ENCODE measurements at places on chromosomes 7 and 10. TPM values are rescaled to one million over a fixed set of nuclear protein-coding genes. Genes with fewer than 3 reads are reported as not detected.
A peak's percentile ranks its signal among the peaks of the same experiment; 100 is the strongest.

Gene PNLIPRP2
- total RNA-seq, result 2,139 TPM

- DNase-seq, result no peak
Measured at GRCh38 chr10:61981460-61981859, 80.0 kb downstream of the ARID5B start.

Gene AKR1C1
- total RNA-seq, result 4.1 TPM

Gene KCP
- total RNA-seq, result 0.23 TPM

GRCh38 chr7:1912593-1913465 is 242.8 kb downstream of the ELFN1 start:
- peak; percentile 22 for DNase-seq

DNA sequence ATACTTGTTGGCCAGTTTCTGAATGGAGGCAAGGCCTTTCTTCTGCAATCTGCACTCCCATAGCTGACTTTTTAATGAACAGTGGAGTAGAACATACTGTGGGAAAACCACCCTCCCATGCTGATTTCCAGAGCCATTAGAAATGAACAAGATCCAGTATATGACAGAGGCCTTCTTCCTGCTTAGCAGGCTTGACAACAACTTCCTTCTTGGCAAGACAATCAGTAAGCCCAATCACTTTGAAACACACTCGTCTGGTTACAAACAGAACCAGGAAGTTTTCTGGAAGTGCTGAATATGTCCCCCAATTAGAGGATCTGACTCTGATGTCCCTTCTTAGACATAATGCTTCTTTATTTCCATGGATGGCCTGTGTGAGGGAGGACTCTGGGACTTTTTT is 103.4 kb downstream of the SAMD9 start:
- no peak for DNase-seq

Measured in pancreas (tissue), 10 donors.